ENCODE measurements at places on chromosomes 3 and 15.

DNA sequence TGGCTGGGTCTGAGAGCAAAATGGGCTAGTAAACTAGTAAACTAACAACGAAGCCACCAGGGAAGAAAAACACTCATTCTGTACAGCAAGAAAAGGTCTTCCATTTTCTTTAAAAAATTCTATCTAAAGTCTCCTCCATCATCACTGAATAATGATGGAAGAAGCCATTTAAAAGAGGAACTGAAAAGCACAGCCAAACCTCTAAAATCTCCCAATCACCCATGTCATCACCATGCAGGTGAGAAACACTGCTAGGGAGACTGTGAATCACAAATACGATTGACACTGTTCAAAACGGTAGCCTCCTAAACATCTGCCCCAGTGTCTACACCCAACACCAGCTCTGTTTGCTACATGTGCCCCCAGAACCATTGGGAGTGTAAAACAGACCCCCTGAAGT, 140.4 kb downstream of the RORA start:
- DNase-seq, result no peak

DNA sequence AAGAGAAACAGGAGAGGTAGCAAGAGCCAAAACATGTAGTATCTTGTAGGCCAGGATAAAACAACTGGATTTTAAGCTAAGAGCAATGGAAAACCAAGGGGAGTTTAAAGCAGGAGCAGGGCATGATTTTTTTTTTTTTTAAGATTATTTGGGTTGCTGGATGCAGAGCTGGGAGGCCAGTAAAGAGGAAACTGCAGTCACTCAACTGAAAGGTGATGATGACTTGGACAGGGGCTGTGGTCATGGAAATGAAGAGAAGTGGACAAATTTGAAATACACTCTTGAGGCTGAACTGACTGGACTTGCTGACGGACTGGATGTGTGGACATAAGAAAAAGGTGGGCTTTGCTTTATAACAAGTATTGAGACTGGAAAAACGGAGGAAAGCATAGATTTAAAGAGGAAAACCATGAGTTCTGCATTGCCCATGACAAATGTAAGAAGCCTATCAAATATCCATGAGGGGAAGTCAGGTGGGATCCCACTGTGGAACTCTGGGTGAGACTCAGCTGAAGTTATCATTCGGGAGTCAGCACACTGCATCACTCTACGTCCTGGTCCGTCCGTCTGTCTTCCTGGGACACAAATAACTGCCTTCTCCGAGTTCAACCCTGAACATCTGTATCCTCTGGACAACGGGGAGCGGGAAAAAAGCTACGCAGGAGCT, 688 bp downstream of the XPC start:
- DNase-seq, result peak; percentile 20

GRCh38 chr3:147213633-147214032, 192.7 kb downstream of the ZIC4 start:
- DNase-seq, result no peak

DNA sequence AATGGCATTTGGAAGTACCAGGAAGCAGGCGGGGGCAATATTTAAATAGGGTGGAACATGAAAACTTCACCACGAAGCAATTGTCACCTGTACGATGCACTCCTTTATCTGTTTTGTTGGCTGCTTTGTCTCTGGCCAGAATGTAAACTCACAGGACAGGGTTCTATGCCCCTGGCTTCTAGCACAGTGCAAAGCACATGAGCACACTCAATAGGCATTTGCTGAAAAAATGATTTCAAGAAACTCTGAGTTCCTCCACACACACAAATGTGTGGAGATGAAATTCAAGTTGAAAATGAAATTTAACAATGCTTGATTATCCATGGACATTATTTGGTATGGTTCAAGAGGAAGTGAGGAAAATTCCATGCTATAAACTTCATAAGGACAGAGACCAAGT, 229.6 kb upstream of the FEZF2 start:
- no peak for DNase-seq

GRCh38 chr15:67067930-67068551, 2.6 kb downstream of the SMAD3 start:
- DNase-seq, result no peak

DNA sequence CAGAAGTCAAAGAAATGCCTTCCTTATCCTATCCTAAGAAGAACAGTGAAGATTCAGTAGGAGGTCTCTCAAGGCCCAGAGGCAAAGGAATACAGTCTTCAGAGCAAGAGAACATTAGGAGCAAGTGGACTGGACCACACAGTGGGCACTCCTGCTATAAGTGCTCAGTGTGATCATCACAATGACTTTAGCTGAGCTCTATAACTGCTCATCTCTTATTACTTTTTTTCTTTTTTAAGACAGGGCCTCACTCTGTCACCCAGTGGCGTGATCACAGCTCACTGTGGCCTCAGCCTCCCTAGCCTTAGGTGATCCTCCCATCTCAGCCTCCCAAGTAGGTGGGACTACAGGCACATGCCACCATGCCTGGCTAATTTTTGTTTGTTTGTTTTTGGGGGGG, 48.1 kb downstream of the COL8A1 start:
- DNase-seq, result no peak

DNA sequence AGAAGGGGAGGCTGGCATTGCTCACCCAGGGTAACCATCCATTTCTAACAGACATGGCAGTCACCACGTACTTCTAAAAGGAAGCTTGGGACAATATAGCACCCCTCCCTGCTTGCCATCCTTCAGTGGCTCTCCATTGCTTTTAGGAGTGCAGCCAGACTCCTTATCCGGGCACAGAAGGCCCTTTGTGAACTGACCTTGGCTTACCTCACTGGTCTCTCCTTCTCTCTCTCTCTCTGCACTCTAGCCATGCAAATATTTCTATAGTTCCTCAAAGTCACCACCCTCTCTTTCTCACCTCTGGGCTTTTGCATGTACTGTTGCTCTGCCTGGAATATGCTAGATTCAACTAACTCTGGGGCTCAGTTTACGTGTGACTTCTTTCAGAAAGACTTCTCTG, 301.1 kb downstream of the SHQ1 start:
- no peak for DNase-seq

GRCh38 chr15:34708422-34708821, 46.4 kb downstream of the GJD2 start:
- peak; percentile 55 for DNase-seq

- peak; percentile 56 for DNase-seq
Observed at GRCh38 chr3:29282427-29283230, 1.8 kb downstream of the RBMS3 start.

DNA sequence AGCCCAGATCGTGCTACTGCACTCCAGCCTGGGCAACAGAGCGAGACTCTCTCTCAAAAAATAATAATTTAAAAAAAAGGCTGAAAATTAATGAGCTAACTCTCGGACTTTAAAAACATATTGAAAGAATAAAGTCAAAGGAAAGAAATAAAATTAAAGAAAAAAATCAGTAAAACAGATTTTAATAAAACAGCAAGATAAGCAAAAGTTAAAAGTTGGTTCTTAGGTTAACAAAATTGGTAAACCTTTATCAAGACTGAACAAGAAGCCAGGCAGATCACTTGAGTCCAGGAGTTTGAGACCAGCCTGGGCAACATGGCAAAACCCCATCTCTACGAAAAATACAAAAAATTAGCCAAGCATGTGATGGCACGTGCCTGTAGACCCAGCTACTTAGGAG, 20.7 kb downstream of the TRPM7 start:
- no peak for DNase-seq

GRCh38 chr3:42349765-42350594, 60.4 kb downstream of the LYZL4 start:
- no peak for DNase-seq

- no peak for DNase-seq
Observed at GRCh38 chr3:47817609-47818008, 14.7 kb downstream of the DHX30 start.

DNA sequence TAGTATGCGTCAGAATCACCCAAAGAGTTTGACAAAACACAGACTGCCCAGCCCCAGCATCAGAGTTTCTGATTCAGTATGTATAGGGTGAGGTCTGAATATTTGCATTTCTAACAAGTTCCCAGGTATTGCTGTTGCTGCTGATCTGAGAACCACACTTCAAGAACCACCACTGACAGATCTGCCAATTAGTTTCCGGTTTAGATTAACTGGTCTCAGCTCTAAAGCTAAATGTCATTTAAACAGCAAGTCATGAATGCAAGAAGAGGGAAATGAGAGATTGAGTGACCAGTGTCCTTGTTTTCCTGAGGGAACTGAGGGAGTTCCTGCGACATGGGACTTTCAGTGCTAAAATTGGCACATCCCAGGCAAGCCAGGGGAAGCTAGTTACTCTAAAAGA, 305.0 kb downstream of the ZNF385D start:
- no peak for DNase-seq

DNA sequence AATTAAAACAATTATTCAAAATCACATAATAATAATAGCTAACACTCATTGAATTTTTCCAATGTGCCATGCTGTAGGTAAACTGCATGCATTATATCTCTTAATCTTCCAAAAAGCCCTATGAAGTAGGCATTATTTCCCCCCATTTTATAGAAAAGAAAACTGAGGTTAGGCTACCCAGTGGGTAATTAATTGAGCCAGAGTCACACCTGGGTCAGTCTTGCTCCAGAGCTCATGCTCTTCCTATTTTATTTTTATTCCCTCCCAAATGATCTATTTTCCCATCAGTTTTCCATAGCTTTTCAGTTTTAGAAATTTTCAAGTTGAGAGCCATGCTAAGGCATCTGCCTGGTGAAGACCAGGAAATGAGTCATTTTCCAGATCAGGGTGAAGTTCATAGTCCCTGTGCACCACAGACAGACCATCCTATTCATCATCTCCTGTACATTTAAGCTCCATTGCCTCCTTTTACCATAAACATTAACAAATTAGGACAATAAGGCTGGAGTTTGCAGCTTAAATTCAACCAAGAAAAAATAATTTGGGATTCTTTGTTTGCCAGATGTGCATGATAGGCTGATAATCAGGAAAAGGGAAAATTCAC, 417.3 kb downstream of the OTOL1 start:
- DNase-seq, result peak; percentile 76

DNA sequence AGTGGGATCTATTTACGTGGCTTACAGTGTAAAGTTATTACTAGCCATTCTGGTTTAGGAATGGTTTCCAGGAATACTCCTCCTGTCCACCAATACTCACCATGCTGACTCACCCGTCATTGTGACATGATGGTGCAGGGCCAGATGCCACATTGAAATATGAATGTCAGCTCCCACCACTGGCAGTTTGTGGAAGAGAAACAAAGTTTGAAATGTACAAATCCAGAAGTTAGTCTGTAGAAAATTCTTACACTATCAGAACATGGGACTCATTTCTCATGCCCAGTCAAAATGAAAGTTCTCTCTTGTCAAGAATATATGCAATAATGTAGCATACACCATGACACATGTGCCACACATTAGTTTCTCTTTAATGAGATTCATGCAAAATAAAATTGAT, 14.4 kb upstream of the TSPAN3 start:
- peak; percentile 59 for DNase-seq

GRCh38 chr15:78898540-78898939, 25.9 kb downstream of the MORF4L1 start:
- no peak for DNase-seq

- no peak for DNase-seq
Observed at GRCh38 chr3:124461126-124461525, 269.1 kb upstream of the UMPS start.

DNA sequence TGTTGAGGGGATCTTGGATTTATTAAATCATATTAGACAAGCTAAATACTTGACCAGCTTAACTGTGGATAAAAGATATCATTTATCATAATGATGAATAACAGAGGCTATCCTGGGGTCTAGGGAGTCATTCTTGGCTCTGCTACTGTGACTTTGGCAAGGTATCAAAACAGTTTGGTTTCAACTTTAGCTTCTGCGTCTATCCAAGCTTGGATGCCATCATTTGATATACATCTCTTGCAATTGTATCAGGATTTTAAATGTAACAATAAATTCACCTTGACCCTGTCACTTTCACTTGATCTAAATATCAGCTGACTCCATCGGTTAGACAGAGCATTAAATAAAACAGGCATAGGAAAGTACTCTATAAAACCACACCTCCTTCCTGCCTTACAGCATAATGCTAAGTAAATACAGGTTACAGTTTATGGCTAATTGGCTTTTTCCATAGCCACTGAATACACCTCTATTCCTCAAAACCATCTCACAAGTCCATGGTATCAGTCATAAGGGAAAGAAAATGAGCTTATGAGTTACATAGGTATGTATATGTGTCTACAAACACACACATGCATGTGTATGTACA, 262.9 kb downstream of the CTNNB1 start:
- DNase-seq, result peak; percentile 4

DNA sequence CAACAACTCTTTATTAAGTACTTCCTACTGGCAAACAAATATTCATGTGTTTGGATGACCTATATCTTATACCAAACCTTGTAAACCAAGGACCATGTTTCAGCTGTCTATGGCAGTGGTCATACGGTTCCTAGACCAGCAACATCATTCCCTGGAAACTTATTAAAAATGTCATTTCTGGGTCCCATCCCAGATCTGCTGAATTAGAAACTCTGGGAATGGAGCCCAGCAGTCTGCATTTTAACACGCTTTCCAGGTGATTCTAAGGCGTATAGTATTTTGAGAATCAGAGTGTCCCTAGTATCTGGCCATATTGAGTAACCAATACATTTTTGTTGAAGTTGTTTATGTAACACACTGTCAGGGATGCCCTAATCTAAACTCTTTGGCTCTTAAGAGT, 363.4 kb upstream of the LRRC3B start:
- no peak for DNase-seq

DNA sequence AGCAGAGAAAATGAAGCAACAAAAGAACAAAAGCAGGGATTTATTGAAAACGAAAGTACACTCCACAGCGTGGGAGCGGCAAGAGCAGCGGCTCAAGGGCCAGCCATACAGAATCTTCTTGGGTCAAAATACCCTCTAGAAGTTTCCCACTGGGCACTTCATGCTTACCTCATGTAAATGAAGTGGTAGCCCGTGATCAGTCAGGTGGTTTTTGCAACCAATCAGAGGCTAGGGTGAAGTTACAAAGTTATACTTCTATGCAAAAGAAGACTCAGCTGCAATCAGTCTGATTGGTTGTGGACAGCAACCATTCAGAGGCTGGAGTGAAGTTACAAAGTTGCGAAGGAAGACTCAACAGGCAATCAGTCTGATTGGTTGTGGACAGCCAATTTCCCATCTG, 37.8 kb upstream of the TRH start:
- peak; percentile 65 for DNase-seq

DNA sequence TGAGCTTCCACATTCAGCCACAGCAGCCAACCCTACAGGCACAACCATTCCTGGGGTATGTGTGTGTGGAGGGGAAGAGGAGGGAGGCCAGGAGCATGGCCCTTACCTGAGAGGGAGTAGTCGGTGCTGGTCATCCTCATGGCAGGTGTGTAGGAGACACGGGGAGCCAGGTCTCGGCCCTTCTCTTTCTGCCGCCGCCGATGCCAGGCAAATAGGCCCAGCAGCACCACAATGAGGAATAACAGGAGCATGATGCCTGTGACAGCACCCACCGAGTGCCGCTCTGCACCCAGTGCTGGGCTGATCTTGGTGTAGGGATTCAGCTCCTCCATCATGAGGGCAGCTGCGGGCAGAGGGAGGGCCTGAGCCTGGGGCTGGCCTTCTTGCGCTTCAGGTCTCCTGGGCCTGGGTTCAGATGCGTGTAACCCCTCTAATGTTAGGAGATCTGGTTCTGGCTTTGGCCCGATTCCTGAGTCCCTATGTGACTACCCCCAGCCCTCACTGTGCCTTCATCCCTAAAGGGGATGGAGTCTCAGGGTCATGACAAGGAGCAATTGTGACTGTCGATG, 44.4 kb downstream of the RAB11A start:
- no peak for DNase-seq

GRCh38 chr3:159660901-159661300, 327.7 kb upstream of the IL12A start:
- DNase-seq, result no peak

GRCh38 chr15:42150219-42150970, 6.0 kb downstream of the PLA2G4F start:
- DNase-seq, result no peak

- peak; percentile 96 for DNase-seq
Observed at GRCh38 chr3:157282261-157283191, 122.6 kb upstream of the CCNL1 start.
